ENCODE measurements at places on chromosomes 12 and 14.

GRCh38 chr14:91197631-91198030, 46.9 kb downstream of the GPR68 start:
- DNase-seq, result no peak

- DNase-seq, result no peak
Observed at GRCh38 chr12:63224396-63224795, 73.4 kb upstream of the AVPR1A start.

DNA sequence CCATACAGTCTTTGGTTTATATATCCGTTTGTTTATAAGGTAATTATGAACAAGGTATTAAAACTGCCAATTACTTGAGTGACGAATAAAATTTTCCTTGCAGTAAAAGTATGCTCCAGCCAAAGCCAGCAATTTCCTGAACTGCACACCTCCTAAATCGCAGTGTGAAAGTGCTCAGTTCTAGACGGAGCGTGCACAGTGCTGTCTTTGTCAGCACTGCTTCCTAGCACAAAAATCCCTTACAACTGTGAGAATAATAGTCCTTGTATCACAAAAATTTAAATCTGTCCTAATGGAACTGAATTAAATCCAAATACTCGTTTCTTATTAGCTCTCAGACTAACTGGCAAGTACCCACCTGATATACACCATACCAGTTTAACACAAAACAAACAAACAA, 26.3 kb downstream of the LRIG3 start:
- no peak for DNase-seq

GRCh38 chr12:103696101-103696500, 109.0 kb downstream of the STAB2 start:
- no peak for DNase-seq

- DNase-seq, result no peak
Observed at GRCh38 chr12:55629058-55629841, 7.4 kb upstream of the OR10P1 start.

Data from prostate gland (tissue), 2 donors.